Cardiac fibroblast (primary cell): ENCODE measurements at places on chromosomes 1 and 21.

GRCh38 chr1:63612971-63613370, 19.8 kb downstream of the PGM1 start:
- DNase-seq, result no peak

DNA sequence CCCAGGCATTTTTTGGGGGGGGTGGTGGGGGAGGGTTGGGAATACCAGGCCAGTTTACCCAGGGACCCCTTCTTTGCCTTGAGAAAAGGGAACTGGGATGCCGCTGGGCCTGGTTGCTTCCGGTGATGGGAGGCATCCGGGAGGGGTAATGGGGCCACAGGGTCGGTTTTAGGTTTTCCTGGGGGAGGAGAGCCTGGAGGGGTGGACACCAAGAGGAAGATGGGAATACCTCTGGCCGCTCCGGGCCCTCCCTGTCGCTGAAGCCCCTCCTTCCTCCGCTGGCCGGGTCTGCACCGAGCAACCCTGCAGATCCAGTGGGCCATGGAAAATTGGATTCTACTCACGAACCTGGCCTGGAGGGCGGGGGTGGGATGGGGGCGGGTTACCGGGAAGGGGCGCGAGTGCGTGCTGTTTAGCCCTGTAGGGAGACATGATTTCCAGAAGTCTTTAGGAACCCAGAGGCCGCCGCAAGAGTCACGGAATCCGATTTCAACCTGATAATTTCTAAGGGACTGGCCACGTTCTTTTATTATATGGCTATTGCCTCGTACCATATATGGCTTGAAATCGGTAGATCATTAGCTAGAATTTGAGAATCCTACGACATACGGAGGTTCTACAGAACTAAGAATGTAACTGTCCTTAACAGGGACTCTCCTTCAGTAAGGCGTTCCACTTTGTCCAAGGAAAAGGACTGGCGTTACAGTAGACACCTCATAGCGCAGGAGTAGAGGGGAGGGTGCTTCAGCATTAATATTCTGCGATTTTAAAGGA, 749 bp downstream of the AKIRIN1 start:
- peak; percentile 51 for DNase-seq

DNA sequence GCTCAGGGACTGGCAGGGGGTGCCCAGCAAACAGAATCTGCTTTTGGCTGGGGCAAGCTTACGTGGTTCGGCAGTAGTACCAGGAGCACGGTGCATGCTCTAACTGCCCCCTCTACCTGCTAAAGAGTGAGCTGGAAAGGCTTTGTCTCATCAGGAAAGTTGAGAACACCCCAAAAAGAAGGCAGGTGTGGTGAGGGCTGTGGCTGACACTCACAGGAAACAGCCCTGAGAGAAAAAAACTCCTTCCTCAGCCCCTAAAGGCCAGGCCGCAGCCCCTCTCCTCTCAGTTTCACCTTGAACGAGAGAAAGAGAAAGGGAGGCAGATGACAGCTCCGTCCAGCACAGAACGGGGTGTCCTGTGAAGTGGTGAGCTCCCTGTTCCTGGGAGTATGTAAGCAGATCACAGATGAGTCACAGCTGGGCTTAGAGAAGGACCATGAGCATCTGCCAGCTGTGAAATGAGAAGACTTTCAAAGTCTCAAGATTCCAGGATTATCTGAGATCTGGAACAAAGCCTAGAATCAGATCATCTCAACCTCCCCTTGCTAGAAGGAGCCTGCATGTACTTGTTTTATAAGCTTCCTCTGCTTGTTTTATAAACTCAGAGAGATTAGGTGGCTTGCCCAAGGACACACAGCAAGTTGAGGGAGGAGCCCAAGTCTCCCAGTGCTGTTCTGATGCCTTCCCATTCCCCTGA, 13.4 kb downstream of the LAPTM5 start:
- DNase-seq, result peak; percentile 13

GRCh38 chr1:26405281-26405915, 5.2 kb upstream of the LIN28A start:
- DNase-seq, result peak; percentile 66

GRCh38 chr1:36092166-36092797, 3.6 kb downstream of the ADPRS start:
- no peak for DNase-seq

DNA sequence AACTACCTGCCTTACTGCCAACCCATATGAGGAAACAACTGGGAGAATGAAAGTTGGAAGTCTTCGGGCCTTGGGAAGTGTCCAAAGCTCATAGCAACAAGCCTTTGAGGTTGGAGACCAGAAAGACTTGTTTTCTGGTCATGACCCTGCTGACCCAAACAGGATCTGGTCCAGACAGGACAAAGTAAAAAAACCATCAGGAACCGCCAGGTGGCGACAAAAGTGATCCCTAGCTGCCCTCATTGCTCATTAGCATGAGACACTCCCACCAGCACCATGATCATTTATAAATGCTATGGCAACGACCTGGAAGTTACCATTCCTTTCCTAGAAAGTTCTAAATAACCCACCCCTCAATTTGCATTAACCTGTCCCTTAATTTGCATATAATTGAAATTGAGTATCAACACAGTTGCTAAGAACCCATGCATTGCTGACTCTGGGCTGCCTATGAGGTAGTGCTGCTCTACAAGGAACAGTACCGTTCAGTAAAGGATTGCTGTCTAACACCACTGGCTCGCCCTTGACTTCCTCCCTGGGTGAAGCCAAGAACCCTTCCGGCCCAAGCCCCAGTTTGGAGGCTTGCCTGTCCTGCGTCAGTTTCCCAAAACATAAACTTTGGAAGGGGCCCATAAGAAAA, 89.0 kb downstream of the URB2 start:
- peak; percentile 51 for DNase-seq

DNA sequence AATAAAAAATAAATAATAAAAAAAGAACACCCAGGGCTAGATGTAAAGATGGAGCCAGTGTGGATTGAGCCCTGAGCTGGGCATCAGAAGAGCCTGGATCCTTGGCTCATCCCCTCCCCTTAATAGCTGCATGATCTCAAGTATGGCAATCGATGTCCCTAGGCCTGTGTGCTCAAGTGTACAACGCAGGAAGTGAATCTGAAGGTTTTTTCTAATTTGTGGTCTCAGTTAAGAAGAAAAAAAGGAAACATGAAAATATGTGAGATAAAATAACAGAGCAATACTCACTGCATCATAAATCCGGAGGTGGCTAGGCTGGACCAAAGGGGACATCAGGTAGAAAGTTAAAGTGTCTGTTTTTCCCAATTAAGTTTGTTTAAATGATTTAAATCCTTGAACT, 47.3 kb upstream of the SLC44A3 start:
- no peak for DNase-seq

- peak; percentile 51 for DNase-seq
Measured at GRCh38 chr1:26161415-26162219, 2.7 kb downstream of the FAM110D start.
